ENCODE measurements at places on chromosomes 13 and 19.
A peak's percentile ranks its signal among the peaks of the same experiment; 100 is the strongest.

DNA sequence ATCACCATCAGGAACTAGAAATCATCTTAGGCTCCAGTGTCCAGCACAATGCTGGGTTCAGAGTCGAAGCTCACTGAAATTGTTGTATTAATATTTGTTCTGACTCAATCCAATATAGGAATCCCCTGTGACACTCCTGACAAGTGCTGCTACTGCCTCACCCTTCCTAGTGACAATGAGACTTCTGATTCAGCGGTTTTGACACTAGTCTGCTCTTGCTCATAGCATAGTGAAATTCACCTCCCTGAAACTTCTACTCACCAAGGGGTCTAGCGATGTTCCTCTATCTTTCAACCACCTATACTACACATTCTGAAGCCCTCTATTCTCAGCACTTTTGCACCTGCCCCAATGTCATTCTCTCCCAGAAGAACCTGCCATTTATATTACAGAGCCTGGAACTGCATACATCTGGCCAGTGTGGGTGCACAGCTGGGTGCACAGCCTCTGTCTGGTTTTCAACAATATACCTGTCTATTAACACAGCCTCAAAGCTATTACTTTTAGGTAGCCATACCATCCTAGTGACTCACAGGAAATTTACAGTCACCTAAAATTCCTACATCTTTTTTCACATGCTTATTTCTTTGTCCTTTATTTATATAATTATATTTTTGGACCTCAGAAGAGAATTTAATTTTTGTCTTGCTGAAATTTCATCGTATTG lies 88.3 kb downstream of the DOCK9 start:
- no peak for DNase-seq

DNA sequence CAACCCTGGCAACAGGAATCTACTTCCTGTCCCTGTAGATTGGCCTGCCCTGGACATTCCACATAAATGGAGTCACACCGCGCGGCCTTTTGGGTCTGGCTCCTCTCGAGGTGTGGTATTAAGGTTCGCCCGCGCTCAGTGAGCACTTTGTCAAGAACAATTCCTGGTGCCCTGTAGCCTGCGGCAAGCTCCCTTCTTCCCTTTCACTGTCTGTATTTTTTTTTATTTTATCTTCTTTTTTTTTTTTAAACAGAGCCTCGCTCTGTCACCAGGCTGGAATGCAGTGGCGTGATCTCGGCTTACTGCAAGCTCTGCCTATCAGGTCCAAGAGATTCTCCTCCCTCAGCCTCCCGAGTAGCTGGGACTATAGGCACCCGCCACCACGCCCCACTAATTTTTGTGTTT lies 28.3 kb downstream of the PEX11G start:
- no peak for DNase-seq

DNA sequence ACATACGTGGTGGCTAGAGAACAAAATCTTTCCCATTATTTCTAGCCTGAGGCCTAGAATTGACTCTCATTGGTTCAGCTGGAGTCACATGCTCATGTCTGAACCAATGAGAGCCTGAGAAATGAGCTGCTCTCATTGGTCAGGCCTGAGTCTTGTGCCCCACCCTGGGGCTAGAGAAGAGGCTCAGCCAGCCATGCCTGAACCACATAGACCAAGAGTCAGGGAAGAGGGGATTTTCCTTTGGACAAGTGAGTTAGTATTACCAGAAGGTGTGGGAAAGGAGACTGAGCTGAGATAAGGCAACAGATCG lies 6.9 kb downstream of the FXYD5 start:
- DNase-seq = no peak

- DNase-seq = no peak
These were observed 61.6 kb upstream of the SERTM1 start for GRCh38 chr13:36612230-36612629.

GRCh38 chr19:30662211-30662861 lies 290.2 kb downstream of the ZNF536 start:
- no peak for DNase-seq

GRCh38 chr13:66675620-66676019 lies 554.5 kb downstream of the PCDH9 start:
- DNase-seq = no peak

DNA sequence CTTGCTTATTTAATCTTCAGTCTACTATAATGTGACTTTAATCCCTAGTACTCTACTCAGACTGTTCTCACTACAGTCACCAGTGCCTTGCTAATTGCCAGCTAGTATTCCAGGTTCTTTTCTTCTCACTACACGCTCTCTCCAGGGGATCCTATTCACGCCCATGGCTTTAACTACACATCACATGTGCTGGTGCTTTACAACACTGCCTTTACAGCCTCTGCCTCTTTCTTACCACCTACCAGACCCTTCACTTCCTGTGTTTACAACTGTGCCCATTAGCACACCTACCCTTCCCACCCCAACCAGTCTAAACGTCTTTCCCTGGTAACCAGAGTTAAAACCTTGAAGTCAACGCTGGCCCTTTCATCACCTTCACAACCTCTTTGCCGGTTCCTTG lies 249.5 kb downstream of the DNAJC15 start:
- no peak for DNase-seq

GRCh38 chr19:39304185-39304513 lies 7.9 kb downstream of the IFNL1 start:
- DNase-seq = no peak

GRCh38 chr19:282501-282900 lies 8.7 kb downstream of the PLPP2 start:
- no peak for DNase-seq

GRCh38 chr19:32691952-32692726 lies 518 bp downstream of the NUDT19 start:
- peak; percentile 61 for DNase-seq

- no peak for DNase-seq
These were observed 402.6 kb downstream of the KLF12 start for GRCh38 chr13:73731564-73731963.

GRCh38 chr19:17346109-17346671 lies 8.8 kb downstream of the GTPBP3 start:
- DNase-seq = peak; percentile 87

DNA sequence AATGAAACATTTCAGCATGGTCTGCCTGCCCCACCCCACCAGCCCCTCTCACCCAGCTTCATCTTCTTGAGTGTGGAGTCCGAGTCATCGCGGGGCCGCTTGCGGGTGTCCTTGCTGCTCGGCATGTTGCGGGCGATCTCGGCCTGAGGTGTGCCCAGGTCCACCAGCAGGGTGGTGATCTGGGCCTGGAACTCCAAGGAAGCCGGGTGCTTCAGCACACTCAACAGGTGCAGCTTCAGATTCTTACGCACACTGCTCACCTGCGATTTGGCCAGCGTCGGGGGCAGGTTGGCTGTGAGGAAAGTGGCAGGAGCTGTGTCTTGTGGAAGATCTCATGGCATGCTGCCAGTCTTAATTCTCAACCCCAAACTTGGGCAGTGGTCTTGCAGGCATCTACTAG lies 20.7 kb downstream of the SYMPK start:
- no peak for DNase-seq

DNA sequence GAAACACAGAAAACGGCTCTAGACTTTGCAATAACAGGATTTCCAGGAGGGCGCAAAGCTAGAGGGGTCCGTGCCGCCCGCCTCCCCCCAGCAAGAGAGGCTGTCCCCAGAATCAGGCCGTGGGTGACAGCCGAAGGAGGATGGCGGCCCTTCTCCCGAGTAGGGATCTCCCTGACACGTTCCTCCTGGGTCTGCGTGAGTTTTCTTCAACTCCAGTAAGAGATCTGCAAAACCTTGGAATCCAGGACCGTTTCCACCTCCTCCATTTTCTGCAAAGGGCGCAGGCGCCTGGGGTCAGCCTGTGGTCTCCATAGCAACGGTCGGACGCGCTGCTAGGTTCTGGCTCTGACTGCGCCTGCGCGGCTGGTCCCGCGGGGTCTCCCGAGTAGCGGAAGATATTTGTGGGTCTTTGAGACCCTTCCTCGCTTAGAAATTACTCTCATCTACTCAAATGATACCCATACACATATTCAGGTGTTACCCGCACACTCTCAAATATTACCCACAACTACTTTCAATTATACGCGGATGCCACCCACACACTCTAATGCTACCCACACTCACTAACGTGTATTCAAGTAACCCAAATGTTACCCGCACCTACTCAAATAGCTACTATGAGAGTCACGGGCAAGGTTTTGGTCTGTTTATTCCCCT lies 2.1 kb downstream of the PNMA8C start:
- peak; percentile 29 for DNase-seq

DNA sequence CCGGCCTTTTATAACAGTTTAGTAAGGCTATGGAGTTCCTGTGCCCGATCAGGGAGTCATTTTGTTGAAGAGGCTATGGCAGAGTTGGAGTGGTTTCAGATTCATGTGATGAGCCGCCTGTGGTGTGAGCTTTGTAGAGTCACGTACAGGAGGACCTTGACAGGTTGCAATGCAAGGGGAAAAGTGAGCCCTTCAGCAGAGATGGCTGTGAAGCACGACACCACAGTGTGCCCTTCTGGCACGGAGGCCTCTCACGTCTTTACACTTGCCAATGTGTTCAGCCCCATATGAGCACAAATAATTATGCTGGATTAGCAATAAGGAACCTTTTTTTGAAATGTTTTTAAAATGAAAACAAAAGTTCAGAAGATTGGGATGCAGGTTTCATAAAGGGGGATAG lies 499.8 kb downstream of the LIG4 start:
- DNase-seq = no peak

GRCh38 chr19:17402982-17403855 lies 2.2 kb downstream of the BST2 start:
- DNase-seq = peak; percentile 47

DNA sequence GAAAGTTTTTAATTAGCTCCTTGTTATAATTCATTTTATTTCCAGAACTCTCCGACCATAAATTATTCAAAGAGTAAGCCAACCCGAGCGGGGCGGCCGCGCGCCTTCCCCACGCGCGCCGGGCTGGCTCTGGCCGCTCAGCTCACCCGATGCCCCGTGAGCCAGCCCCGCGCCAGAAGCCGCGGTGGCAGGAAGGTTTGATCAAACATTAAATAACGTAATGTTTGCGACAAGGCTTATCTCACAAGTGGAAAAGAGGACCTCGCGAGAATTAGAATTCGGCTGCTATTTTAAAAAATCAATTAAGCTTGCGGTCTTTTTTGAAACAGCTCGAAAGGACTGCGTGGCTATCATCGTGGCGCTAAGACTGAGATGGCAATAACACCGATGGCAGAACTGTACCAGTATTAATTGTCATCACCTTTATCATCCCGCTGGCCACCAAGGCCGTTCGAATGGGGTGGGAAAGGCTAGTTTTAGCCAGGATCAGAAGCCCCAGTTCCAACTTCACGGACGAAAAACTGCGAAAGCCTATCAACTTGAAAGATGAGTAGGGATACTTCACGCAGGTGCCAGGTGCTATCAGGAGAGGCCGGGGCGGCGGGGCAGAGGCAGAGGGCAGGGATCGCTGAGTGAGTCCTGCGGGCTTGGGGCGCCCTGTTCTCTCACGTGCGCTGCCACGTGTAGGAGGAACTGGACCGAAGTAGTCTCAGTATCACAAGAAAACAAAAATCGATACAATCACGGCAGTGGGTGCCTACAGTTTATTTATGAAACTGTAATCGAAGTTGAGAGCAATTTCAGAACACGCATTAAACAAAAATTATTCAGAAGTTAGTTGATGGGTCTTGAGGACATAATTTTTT lies 6.4 kb downstream of the POU4F1 start:
- DNase-seq = no peak

- DNase-seq = no peak
These were observed 4.9 kb downstream of the SMAD9 start for GRCh38 chr13:36915106-36915505.

DNA sequence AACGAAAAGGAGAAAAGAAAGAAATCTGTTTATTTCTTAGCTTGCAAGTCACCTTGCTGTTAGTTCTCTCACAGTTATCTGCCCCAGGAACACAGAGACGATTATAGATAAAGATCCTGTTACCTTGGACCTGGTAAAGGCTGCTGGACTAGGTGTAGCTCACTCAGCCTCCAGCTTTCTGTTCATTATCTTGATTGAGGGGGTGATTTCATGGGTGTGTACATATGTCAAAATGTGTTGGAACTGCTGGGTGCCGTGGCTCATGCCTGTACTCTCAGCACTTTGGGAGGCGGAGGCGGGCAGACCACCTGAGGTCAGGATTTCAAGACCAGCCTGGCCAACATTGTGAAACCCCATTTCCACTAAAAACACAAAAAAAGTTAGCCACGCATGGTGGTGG lies 27.9 kb downstream of the CERS4 start:
- no peak for DNase-seq

DNA sequence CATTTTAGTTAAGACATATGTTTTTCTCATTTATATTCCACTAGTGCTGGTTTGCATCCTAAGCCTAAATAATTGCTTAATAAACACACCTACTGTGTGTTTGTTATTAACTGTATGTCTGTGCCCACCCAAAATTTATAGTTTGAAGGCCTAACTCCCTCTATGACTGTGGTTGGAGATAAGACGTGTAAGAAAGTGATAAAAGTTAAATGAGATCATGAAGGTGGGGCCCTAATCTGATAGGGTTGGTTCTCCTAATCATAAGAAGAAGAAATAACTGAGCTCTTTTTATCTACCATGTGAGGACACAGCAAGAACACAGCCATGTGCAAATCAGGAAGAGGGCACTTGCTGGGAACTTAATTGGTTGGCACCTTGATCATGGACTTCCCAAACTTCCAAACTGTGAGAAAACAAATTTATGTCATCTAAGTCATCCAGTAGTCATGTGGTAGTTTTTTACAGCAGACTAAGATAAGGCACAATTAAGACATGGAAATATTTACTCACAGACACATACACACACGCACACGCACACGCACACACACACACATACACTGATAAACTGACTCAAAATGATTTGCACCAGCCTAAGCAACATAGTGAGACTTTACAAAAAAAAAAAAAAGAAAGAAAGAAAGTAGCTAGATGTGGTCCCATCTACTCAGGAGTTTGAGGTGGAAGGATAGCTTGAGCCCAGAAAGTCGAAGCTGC lies 662.1 kb downstream of the PCDH9 start:
- no peak for DNase-seq

DNA sequence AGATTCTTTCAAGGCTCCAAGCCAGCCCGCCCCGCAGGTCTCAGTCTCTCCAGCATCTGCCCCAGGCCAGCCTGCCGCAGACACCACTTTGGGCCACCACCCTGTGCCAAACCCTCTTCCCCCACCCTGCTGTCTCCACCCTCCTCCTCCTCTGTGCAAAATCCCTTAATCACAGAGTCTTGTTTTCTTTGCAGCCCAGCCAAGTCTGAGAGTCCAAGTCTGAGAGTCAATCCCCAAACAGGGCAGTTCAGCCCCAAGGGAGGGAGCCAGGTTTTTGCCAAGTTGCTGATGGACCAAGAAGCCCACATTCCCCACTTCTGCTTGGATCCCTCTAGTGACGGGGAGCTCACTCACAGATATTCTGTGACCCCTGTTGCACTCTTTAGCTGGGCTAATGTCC lies 3.1 kb downstream of the ADAMTS10 start:
- no peak for DNase-seq

DNA sequence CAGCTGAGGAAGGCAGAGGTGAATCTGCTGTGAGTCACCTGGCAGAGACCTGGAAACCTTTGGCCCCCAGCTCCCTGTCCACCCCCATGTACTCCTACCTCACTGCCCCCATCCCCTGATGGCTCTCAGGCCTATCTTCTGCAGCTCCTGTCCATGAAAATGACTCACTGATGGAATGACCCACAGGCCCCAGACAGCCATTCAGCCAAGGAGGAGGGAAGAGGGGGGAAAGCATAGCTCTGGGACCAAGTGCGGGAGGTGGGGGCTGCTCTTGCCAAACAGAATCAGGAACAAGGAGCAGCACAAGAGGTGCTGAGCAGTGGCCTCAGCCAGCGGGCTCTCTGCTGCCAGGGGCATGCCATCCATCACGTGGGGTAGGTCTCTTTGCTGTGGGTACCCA lies 111.4 kb upstream of the C1QTNF9B start:
- DNase-seq = no peak

GRCh38 chr19:49807058-49807903 lies 5.8 kb downstream of the FUZ start:
- no peak for DNase-seq

- DNase-seq = no peak
These were observed 22.2 kb downstream of the SLC10A2 start for GRCh38 chr13:103044056-103044455.

Data from CD4-positive, alpha-beta T cell treated with Interleukin-17A for 4 hours (primary cell).